Astrocyte (in vitro differentiated cells and primary cell): ENCODE measurements at places on chromosomes 7 and 10.
A peak's percentile ranks its signal among the peaks of the same experiment; 100 is the strongest.

GRCh38 chr7:129644634-129645230 is 33.2 kb downstream of the NRF1 start:
- DNase-seq: peak; percentile 36

DNA sequence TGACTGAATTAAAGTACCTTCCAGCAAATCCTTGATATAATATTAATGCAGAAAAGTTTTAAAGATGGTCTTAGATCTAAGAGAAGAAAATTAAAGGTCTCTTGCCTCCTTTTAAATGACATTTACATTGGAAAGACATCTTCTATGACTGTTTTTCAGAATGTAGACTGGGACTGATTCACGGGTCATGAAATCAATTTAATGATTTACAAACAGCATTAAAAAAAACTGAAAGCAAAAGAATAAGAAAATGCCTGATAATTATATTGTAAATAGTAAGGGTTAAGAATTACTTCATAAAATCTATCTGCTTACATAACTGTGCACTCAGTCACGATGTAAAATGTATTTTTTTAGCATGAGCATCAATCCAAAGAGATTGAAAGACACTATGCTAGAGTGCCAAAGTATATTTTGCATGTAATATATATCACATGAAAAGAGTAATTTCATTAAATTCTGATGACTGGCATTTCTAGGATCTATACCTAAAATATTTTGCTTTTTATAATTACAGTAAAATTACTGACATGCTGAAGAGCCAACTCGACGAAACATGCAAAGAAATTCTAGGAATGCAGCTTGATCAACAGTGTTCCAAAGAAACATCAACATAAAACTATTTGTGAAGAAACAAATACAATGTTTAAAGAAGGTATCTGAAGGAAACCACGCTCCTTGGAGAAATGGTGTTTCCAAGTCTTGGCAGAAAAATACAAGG is 35.1 kb downstream of the RTKN2 start:
- peak; percentile 25 for DNase-seq

GRCh38 chr7:95669513-95669912 is 73.2 kb upstream of the PDK4 start:
- DNase-seq: no peak

GRCh38 chr7:80681272-80681885 is 42.9 kb downstream of the CD36 start:
- DNase-seq: no peak

GRCh38 chr7:139873593-139874301 is 44.7 kb downstream of the TBXAS1 start:
- DNase-seq: no peak

GRCh38 chr10:60870416-60870728 is 73.6 kb downstream of the RHOBTB1 start:
- no peak for DNase-seq
